ENCODE measurements at places on chromosomes 1 and 21.

- peak; percentile 88 for DNase-seq
These were observed 694 bp downstream of the ZBTB7B start for GRCh38 chr1:155003227-155003765.

DNA sequence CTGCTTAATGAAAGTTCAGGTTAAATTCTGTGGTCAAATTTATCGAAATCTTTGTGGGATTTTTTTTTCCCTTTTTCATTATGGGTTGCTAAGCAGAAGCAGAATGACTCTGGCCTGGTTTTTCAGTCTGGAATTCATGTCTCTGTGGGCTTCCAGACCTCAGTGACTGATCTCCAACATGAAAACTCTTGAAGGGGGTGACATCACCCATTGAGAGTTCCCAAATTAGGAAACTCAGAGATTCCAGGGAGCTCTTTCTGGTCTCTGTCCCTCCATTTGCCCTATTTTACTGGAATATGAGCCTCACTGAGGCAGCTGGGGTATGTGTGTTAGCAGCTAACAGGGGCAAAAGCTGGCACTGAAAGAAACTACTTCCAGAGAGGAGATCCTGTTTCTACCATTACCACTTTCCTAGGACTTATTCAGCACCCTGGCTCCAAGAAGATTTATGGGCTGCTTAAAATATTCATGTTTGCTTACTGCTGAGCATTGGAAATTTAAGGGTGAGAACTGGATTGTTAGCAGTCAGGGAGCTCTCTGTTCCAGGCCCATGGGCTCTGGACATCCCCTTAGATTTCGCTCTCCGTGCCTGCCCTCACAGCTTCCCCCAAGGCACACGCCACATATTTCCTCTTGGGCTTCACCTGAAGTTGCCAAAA, 203.4 kb upstream of the SPAG17 start:
- no peak for DNase-seq

GRCh38 chr1:68166348-68166747, 66.0 kb downstream of the WLS start:
- no peak for DNase-seq

- peak; percentile 59 for DNase-seq
These were observed at the start of gene PRDM16 for GRCh38 chr1:3068564-3069431. Gene PRDM16 (plus strand): TSS chr1:3069203. CDS start chr1:3069260, 57 bp downstream.

- no peak for DNase-seq
These were observed 215.2 kb downstream of the SLC45A1 start for GRCh38 chr1:8533124-8533523.

DNA sequence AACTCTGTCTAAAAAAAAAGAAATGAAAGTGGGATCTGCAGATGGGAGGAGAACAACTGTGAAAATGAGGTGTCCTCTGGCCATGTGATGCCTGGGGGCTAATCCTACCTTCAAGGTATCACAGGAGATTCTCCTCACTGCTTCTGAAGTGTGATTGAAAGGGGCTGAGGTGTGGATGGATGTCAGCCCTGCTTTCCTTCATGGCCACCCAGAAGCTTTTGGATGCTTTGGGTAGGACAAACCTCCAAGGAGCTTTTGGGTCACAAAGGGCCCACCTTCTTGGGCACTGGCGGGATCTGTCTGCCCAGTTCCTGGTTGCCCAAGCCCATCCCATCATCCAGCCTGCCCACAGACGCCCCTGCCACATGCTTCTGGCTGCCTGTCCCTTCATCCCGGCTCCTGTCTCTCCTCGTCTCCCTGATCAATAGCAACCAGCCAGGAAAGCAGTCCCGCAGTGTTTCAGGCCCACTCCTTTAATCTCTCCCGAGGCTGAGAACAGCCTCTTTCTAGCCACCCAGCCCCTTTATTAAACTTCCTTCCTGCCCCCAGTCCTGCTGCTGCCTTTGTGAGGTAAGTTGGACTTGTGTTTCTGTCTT, 87.2 kb downstream of the MAN1C1 start:
- DNase-seq: no peak

- peak; percentile 85 for DNase-seq
These were observed 48.5 kb upstream of the ACOT11 start for GRCh38 chr1:54499360-54500106.

- DNase-seq: no peak
These were observed 33.0 kb downstream of the PDE4B start for GRCh38 chr1:65825741-65826140.
